ENCODE measurements at places on chromosomes 2 and 18. TPM values are rescaled to one million over a fixed set of nuclear protein-coding genes. Genes with fewer than 3 reads are reported as not detected.
A peak's percentile ranks its signal among the peaks of the same experiment; 100 is the strongest.

DNA sequence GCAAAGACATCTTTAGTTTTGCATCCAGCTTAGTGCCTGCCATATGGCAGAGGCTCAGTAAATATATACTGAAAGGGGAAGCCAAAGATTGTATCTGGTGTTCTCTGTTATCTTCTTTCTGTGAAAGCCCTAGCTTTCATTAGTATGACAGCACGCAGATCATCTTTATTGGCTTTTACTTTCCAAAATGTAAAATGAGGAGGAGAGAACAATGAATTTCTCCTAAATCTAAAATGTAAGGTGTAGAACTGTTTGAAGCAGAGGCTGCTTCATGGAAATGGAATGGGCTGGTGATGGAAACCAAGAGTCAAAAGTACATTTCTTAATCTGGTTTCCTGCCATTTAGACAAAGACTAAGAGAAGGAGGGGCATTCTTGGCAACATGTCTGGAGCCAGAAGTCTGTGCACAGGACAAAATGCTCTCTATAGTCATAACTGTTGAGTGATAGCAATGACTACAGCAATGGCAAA is 1029.9 kb upstream of the PIK3C3 start:
- no peak for DNase-seq

BOD1L2 gene
- total RNA-seq: not detected

DNA sequence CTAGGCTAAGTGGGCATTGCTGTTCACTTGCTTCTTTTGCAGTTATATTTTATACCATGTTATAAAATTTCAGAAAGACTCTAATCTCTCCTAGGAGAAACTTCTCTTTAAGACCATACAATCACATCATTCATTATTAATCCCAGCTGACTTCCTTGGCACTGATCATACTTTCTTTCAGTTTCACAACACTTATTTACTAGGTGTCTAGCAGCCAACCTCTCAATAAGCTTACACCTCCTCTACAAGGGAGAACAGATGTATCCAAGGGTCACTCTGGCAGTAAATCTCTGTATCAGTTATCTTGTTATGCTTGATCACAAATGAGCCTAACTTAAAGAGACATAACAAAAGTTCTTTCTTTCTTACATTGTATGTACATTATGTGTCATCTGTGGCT is 69.8 kb upstream of the EPB41L5 start:
- DNase-seq: no peak

MOGAT1 gene
- not detected for total RNA-seq

DNA sequence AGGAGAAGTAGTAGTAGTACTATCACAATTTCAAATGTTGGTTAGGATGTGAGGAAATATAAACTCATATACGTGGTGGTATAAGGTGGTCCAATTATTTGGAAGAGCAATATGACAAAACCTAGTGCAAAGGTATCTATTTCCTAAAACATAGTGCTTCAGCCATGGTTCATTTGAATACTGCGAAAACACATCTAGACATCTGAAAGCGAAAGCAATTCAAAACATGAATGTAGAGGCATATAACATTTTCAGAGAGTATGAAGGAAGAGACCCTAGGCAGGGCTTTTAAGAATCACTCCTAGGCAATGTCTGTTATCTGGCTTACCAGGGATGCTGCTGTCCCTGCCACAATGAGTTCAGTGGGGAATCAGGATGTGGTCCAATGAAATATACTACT is 1085.8 kb downstream of the TDRD15 start:
- DNase-seq: no peak

- DNase-seq: peak; percentile 24
These were observed 70.3 kb downstream of the HAUS1 start for GRCh38 chr18:46174342-46175041.

GRCh38 chr2:82852787-82853186 is 1606.3 kb downstream of the SUCLG1 start:
- no peak for DNase-seq

DNA sequence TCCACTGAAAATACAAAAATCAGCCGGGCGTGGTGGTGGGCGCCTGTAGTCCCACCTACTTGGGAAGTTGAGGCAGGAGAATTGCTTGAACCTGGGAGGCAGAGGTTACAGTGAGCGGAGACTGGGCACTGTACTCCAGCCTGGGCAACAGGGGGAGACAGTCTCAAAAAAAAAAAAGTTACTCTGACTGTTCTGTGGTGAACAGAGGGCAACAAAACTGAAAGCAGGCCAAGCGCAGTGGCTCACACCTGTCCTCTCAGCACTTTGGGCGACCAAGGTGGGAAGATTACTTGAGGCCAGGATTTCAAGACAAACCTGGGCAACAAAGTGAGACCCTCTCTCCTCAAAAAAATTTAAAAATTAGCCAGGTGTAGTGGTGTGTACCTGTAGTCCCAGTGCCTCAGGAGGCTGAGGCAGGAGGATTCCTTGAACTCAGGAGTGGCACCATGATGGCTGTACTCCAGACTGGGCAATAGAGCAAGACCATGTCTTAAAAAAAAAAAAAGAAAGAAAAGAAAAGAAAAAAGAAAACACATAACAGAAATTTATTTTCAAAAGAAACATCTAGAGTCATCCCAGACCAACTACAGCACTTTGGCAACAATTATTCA is 13.6 kb upstream of the RTN4 start:
- DNase-seq: no peak

DNA sequence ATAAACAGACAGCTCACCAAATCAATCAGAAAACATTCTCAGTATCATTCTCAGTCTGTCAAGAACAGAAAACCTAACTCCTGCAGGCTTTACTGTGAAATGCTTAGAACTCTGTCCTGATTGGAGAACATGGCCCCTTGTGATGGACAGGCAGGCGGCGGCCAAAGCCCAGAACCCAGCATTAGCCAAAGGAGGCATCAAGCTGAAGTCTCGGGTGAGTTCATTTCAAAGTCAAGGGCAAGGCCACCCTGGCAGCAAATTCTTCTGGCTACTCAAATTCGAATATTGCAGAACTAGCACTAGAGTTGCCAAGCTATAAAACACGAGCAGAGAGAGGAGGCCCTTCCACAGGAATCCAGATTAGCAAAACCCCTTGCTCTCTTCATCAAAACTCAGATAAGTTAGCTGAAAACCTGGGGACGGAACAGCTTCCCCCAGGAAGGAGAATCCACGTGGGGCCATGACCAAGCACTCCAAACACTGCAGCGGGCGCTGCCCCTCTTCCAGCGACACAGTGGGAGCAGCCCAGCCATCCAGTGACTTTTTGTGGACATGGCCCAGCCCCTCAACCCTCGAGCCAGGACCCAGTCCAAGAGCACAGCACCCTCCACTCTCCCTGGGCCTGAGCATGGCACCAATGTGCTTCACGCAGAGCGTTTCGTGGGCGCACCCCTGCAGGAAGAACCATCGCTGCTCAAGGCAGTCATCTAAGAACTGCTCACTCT is 98.6 kb downstream of the HDAC4 start:
- DNase-seq: no peak

POTEJ gene
- not detected for total RNA-seq

DNA sequence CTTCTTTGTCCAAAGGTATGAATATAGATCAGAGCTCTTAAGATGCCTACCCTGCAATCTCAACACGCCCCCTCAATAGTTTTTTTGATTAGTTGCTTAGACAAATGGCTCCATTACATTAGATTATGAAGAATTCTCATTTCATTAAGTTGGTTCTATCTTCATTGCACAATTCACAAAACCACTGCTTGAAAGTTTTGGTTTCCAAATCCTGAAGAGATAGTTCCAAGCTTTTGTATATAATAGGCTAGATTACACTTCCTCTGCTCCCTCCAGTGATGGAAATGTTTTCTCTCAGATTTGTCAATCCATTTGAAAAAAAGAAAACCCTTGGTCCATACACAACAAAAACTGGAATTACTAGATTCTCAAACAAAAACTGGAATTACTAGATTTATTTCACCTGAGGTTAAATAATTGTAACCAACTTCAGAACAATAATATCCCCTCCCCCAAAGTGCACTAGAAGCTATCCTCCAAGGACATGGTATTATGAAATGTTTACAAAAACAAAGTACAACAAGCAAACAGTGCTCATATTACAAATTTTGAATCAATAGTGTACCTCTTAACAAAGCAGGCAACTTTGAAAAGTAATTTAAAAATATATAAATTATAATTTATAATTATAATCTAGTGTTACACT is 6.8 kb upstream of the TLK1 start:
- no peak for DNase-seq

GRCh38 chr2:11406267-11406957 is 59.5 kb downstream of the E2F6 start:
- DNase-seq: no peak

DNA sequence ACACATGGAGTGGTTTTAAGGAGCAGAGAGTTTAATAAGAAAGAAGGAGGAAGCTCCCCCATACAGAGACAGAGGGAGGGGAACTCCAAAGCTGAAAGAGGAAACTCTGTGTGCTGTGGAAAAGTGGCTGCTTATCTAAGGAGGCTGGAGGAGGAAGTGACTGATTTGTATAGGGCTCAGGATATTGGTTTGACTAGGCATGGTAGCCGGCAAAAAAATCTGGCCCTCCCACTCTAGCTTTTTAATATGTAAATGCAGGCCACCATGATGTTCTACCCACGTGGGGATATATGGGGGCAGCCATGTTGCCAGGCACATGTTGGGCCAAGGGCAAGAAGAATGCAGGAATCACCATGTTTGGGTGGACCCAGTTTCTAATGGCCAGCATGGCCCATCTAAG is 64.3 kb downstream of the HNMT start:
- no peak for DNase-seq

KCNS3 gene
- total RNA-seq: not detected

DNA sequence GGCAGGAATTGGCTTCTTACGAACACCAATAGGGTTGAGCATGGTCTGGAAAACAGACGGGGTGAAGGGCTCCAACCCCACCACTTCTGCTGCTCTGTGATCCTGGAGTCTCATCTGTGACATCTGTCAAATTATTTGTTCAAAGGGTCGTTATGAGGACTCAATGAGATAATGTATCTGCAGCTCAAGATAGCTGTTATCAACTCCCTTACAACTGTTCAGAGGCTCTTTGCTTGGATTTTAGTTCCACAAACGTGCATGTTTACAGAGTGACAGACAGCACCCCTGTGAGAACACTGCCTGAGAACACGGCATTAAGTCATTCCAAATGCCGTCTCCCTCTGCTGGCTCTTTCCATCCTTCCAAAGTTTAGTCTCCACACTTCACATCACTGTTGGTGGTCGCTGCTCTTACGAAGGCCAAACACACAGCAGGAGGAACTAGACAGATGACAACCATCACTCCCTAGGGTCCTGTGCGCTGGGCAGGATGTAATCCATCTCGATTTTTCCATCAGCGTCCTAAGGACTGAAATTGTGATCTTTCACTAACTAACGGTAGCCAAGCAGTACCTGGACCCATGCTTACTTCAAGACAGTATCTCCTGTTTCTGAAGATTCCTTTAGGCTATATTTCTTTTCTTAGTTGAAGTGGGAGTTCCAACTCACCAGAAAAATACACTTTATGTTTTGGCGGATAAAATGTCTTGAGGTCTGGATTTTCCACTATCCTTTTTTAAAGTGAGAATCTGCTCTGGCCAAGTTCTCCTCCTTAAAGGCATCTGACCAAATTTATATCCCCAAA is 220.3 kb downstream of the ANAPC1 start:
- no peak for DNase-seq

All from naive thymus-derived CD4-positive, alpha-beta T cell (primary cell).